ENCODE measurements at places on chromosomes 2 and 18.

GRCh38 chr2:240814946-240815760 lies 4.9 kb downstream of the KIF1A start:
- DNase-seq, result no peak

- peak; percentile 18 for DNase-seq
These were observed 232.9 kb downstream of the GULP1 start for GRCh38 chr2:188524519-188525113.

DNA sequence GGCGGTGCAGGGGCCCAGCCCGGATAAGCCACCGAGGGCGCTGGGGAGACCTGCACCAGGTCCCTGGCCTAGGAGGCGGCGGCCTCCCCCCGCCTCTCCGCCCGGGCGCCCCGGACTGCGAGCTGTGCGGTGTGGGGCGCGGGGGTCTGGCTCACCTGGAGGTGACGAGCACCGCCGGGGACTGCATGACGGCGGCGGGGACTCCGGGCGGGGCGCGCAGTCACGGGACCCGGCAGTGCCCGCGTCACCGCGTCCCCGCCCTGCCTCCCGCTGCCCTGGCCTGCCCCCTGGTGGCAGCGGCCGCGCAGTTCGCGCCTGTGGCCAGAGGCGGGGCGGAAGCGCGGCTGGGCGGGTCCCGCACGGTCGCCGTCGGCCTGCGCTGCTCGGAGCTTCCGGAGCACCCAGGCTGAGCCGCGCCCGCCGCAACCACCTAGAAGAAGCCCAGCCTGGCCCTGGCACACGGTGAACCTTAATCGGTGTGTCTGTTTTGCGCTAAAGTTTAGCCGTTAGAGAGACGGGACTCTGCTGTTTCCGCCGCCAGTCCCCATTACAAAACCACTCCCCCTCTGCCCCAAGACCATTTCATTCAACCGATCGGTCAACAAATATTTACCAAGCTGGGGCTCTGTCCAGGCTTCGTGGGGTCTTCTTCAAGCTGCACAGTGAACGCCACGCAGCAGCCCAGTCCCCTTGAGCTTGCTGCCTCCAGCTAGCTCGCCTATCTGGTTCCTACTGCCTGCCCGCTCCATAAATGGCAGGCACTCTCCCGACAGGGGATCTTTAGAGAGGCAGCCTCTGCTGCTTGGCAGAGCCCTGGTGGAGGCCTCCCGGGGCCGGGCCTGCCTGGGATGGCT lies at the start of gene HS1BP3:
Gene HS1BP3, minus strand, starts transcription at position 222 of the 854 bp plus-strand sequence. Its CDS starts 35 bp downstream, at position 187.
- DNase-seq, result peak; percentile 88

DNA sequence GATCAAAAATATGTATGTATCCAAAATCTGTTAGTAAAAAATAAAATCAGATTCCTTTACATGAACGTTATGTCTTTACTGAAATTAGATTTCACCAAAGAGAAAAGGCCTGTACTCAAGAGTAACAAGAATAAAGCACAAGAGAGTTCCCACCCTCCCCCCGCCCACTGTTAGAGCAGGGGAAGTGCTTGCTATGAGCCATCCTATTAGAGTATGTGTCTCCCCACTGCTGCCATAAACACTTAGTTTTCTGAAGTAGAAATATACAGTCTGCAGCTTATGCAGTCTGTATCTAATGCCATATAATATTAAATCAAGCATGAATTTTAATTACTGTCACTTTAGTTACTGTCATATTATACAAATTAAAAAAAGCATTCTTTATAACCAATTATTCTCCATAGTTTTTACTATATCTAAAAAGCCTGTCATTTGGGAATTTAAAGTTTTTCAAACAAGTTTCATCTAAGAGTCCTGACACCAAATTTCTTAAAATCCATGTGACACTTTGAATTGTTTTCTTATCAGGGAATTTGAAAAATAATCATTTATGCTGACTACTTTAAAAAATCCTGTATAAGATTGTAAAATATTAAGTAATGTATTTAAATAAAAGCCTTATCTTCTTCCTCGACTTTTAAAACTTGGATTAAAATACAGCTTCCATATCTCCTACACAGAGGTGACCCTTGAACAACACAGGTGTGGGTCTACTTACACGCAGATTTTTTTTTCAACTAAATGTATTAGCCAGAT lies 51.8 kb upstream of the GPR75 start:
- no peak for DNase-seq

DNA sequence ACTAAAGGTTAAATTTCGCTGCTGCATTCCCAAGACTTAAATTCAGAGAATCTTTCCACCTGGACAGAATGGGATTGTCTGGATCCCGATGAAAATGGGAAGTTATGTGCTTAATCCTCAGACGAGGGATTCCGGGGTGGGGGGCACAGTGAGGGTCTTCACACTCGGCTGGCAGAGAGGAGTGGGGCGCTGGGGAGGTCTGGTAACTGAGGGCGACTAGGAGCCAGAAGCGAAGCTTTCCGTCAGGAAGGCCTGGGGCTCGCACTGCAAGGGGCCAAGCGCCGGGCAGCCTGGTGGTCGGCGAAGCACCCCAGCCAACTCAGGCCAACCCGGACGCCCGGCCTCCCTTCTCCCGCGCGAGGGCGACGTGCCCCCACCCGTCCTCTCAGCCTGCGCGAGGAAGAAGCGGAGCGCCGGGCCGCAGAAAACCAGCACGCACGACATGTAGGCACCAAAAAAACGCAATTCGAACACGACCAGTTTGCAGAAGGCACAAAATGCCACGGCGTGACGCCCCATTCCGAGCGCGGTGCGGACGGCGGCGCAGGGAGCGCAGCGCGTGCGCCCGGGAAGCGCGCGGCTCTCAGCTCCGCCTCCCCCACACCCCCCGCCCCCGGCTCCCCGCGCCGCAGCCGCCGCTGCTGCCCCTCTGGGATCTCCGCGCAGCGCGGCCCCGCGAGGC lies 188.1 kb downstream of the ZEB2 start:
- DNase-seq, result no peak

DNA sequence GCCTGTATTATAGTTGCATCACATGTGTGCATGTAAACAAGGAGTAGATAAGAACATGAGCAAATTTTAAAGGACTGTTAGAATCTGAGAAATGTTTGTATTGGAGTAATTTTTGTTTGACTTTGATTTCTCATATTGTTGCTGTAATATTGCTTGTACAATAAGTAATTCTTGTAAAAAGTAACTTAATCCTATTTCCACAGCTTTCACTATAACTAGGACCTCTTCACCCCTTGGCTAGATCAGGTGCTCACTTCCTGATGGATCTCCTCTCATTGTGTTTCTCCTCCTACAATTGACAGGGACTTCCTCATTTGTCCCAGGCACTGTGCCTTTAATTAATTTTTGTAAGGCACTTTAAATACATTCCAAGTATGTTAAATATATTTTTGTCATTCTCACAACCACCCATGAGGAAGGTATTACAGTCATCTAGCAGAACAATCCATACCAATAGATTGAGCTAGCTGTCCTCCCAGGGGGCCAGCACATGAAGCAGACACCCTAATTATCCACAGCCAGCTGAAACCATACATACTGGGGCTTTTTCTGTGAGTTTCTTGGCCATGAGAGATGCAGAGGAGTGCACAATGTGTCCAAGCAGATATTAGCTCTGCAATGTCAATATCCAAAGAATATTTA lies 359.5 kb upstream of the ACVR2A start:
- no peak for DNase-seq

DNA sequence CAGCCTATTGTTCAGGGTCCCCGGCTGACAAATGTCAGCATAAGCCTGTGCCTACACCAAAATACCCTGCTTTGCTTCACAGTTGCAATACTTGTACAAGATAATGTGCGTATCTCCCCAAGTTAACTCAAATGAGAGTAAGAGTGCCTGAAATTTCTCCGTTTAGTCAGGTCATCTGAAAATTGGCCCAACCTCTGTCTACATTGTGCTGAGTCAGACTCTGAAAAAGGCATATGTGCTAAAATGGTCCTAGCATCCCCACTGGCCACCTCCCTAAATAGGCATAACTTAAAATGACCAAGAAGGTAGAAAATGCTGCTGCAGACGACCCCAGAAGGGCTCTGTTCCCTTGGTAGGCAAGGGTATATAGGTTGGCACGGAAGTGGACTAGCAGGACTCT lies 1653.8 kb upstream of the DDX18 start:
- DNase-seq, result no peak

DNA sequence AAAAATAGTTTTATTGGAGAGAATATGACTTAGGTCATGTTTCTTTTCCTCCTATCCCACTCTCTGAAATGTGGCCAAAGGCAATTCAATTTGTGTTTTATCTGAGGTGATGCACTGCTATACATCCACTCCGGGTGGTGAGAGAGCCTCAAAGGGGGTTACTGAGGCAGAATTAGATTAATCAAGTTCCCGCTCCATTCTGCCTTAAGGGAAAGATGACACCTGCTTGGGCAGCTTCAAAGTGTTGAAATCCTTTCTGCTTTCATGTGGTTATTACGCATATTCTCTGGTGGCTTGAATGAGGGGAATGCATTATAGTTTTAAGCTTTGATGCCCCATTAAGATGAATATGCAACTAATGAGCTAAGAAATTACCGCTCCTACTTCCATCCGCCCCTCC lies 213.0 kb upstream of the TMEFF2 start:
- no peak for DNase-seq

DNA sequence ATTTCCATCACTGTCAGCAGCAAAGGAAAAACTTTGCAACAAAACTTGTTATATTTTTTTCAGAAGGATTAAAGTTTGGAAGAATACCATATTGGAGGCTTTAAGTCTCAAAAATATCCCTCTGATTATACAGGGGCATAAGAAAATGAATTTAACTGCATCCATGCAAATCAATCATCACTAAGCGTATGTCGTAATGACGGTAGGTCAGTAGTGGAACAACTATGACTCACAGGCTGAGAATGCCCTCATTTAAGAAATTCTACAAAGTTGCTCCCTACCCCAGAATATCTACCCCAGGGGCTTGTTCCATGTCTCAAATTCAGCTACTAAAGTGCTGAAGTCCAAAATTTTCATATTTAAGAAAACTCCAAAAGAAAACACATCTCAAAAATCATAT lies 12.5 kb upstream of the NAB1 start:
- DNase-seq, result no peak

DNA sequence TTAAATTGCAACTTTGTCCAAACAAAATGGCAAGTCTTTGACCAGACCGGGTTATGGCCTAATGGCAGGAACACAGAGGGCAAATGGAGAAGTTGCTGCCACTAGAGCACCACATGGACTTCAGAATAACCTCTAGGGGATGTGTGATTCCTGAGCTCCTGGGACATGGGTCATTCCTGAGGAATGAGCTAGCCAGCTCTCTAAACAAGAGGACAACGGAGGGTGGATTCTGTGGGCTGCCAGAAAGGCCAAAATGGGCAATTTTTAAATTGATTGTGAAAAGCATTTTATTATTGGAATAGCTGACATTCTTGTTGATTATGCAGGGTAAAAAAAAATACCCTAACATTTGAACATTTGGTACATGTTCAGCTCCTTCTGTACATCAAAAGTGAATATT lies 109.8 kb upstream of the FZD5 start:
- DNase-seq, result no peak

GRCh38 chr2:68734688-68735525 lies at the start of gene ARHGAP25:
TSS of gene ARHGAP25 (plus strand) at chr2:68734811. CDS start at chr2:68735200, 389 bp downstream.
- peak; percentile 80 for DNase-seq

GRCh38 chr2:601387-601698 lies 75.9 kb downstream of the TMEM18 start:
- no peak for DNase-seq

- DNase-seq, result no peak
These were observed 48.1 kb upstream of the SLC35G4 start for GRCh38 chr18:11561293-11561692.

GRCh38 chr2:44237221-44237620 lies 38.1 kb upstream of the SLC3A1 start:
- peak; percentile 12 for DNase-seq

DNA sequence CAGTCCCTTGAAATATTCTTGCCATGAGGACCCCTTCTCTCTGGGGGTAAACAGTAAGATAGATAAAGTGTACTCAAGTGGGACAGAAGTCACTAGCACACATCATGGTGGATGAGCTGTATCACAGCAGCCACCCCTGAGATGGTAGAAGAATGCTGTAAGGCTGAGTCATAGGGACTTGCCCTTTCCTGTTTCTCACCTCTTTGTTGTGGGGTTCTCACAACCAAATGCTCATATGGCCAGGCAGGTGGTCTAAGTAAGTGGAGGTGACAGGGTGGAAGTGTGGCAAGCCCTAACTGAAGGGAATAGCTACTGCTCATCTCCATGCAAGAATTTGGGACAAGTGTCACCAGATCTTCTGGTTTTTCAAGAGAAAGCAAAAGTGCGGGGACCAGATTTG lies 202.7 kb upstream of the SLC14A2 start:
- no peak for DNase-seq

DNA sequence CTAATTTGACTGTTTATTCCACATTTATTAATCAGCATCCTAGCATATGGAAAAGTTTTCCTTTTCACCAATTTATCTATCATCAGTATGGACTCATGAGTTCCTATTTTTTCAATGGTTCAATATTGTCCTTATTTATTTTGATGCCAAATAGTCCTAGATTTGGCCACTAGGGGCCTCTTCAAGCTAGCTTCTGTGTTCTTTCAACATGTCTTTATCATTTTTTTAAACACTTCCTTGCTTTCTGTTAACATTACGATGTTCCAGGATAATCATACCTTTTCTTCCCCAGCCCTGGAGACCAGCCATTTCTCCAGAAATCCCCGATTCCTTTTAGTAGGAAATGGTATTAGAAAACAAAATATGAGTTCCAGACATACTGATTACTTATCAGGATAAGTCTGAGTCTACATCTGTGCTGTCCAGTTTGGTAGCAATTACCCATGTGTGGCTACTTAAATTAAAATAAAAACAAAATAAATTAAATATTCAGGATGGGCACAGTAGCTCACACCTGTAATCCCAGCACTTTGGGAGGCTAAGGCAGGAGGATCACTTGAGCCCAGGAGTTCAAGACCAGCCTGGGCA lies 70.6 kb downstream of the RPE start:
- no peak for DNase-seq

- no peak for DNase-seq
These were observed 30.1 kb upstream of the GTF2A1L start for GRCh38 chr2:48587560-48587959.

DNA sequence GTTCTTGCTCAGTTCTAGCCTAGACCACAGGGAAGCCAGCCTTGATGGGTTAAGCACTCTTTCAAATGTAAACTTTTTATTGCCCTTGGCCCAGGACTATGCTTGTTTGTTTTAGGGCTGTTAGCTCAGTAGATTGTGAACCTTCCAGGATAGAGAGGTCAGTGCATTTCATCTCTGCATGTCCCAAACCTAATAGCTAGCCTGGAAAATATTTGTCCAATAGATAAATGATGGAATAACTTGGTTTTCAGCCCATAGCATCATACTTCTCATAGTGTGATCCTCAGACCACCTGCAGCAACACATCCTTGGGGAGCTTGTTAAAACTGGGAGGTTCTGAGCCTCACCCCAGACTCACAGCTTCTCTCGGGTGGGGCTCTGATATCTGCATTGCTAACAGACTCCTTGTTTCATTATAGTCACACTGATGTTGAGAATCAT lies 59.8 kb downstream of the TRIB2 start:
- no peak for DNase-seq

- DNase-seq, result no peak
These were observed 19.6 kb upstream of the SERPINB11 start for GRCh38 chr18:63683152-63683551.

Data from stimulated activated CD4-positive, alpha-beta T cell treated with anti-CD3 and anti-CD28 coated beads, Interleukin-15, amount 100 ng/mL, for 24 hours (primary cell).